ENCODE measurements at places on chromosomes 1 and 21.

GRCh38 chr1:38992412-38993111 lies 1.5 kb downstream of the AKIRIN1 start:
- no peak for DNase-seq

DNA sequence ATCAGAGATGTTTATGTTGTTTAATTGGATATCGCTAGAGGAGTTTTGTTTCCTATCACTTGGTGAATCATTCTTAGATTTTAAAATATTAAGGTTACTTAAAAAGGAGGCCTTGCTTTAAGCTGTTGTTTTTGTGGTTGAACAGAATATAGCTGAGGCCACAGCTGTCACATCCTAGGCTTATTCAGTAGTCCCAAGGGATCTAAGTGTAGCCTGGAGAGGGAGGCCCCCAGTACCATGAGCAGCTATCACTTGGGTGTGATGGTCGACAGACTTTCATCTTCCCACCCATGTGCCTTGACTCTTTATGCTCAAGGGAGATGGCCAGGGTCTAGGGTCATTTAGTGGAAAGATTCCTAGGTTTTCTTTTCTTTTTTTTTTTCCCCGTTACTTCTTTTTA lies 278.7 kb downstream of the HHAT start:
- DNase-seq = no peak

DNA sequence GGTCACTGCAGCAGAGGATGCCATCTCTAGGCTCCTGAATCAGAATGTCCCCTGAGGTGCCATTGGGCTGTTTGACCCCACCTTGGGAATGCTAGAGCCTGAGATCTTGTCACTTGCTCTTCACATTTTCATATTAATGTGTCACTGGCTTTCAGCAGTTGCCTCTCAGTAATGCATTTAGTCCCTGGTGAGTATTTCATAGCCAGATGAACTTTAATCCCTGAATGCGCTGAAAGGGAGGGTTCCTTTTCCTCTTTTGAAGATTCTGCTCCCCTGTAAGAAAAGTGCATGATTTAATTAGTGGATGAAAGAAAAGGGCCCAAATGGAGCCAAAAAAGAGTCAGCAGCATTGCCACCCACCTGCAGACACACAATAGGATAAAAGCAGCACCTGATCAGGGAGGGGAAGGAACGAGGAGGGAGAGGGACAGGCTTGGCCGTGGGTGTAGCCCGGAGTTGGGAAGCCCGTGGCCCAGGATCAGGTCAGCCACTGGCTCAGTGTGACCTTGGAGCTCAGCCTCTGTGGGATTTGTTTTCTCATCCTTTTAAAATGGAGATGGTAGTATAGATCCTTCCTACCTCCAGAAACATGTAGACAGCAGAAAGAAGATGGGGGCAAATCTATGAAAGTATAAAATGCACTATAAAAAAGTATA lies 31.1 kb downstream of the ROR1 start:
- DNase-seq = no peak

- no peak for DNase-seq
Measured at GRCh38 chr1:192311281-192311680, 5.5 kb upstream of the RGS21 start.

DNA sequence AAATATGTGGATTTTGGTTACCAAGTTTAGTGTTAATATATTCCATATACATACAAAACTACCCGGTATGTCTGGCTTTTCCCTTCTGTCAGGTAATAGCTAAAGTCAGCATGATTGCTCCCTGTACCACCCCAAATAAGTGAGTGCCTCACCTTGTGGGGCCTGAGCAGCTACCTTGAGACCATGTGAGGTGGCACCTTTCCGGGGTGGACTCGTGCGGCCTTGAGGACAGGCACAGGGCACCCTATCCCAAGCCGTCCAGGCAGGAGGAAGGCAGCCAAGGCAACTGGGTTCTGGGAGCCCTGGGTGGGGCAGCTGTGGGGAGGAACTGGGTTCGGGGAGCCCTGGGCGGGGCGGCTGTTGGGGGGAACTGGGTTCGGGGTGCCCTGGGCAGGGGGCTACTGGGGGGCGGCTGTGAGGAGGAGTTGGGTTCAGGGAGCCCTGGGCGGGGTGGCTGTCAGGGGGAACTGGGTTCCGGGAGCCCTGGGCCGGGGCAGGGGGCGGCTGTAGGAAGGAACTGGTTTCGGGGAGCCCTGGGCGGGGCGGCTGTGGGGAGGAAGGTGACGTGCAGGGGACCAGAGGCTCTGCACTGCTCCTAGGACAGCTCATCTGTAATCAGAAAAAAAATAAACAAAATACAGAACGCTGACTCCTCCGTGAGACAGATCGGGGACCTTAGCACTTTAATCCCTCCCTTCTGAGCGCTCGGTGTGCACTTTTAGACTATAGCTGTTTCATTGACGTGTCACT lies 63.3 kb downstream of the POFUT2 start:
- DNase-seq = no peak
